GDM1 (cell line): ENCODE measurements at places on chromosomes 1 and 21.

DNA sequence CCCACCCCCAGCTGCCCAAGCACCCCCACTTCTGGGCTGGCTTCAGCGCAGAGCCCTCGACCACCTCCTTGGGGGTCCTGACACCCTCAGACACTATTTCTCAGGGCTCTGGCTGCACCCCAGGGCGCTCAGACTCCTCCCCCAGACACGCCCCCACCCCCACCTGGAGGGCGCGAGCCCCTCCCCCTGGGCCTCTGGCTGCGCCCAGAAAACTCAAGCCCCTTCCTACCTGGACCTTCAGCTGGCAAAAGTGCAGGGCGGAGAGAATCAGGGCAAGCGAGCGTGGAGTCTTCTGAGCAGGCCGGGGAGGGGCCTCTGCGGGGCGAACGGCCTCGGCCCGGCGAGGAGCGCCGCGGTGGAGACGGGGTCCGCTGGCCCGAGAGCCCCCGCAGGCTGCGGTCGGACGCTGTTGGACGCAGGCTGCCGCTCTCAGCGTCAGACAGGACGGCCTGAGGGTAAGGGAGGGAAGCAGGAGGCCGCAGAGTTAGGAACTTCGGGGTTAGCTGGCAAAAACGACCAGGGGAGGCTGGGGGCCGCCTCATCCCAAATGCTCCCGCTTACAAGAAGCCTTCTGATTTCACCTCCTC is 17.4 kb upstream of the NBPF1 start:
- DNase-seq, result no peak

DNA sequence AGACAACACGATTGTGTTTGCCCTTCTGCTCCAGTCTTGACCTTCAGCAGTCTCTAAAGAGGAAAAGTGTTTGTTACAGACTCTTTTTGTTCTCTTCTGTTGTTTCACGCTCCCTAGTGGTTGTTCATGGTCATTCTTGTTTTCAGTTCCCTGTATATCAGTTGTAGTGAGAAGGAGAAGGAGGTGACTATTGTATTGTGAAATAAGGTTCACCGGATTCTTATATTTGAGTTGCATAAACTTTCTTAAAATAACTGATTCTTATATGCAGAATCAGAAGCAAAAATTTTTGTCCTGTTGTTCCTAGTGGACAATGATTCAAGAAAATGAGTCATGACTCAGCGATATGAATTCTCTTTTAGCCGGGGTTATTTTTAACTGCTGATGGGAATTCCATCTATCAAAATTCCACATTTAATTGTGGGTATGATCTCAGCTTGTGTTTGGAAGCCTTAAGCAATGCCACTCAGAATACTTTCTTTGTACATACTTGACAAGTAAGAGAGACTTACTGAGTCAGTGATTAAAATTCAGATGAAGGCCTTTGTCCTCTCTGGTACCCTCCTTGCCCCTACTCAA is 152.2 kb downstream of the CLEC20A start:
- DNase-seq, result no peak

DNA sequence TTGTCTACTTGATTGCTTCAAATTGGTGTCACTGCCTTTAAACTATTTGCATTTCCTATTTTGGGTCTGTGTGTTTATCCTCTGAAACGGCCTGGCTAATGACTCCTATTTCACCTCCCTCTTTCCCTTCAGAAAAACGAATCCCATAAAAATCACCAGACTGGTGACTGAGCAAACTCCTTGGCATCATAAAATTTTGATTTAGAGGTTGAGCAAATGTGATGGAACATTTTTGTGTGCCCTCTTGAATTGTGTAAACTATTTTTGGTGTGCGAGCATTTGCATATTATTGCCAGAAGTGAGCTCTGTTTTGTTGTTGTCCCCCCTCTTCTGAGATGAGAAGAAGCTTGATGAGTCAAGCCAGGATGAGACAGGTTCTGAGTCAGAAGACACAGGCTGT is 316.1 kb downstream of the AJAP1 start:
- DNase-seq, result no peak

GRCh38 chr1:40435471-40435870 is 14.8 kb upstream of the ZFP69B start:
- no peak for DNase-seq

GRCh38 chr1:30488324-30488913 is 235.0 kb downstream of the MATN1 start:
- no peak for DNase-seq

DNA sequence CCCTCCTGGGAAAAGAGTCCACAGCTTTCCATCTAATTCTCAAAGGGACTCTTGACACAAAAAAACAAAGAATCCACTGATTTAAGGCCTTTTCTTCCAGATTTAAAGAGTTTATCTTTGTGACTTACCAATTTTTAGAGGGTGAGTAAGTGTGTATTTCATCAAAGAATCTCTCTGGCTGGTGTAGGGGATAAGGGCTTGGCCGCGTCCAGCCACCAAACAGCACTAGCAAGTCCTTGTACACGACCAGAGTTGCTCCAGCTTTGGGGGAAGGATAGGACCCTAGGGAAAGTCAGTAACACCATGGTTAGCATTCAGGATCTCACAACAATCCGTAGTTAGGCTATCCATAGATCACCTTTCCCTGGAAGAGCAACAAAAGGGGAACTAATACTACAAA is 19.5 kb upstream of the CPLANE2 start:
- DNase-seq, result no peak

GRCh38 chr1:53076721-53077598 is 14.9 kb downstream of the PODN start:
- no peak for DNase-seq

- DNase-seq, result no peak
Measured at GRCh38 chr1:27588256-27589232, 15.4 kb downstream of the AHDC1 start.

DNA sequence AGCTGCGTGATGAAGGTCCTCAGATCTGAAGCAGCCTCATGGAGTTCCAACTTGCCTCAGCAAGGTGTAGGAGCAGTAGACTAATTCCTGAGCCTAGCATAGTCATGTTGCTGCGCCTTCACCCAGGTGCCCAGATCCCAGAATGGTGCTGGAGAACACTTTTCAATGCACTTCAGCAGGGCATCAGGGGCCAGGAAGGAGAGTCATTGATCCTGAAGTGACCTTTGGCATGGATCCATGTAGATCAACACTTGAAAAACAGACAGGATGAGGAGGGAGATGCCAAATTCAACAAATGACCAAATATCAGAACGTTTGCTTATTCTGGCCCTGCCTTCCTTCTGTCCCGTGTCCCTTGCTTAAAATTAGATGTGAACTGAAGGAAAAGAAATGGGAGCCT is 91.9 kb downstream of the LEPR start:
- DNase-seq, result no peak

- peak; percentile 62 for DNase-seq
Measured at GRCh38 chr1:21175324-21175669, 1.4 kb downstream of the EIF4G3 start.

- DNase-seq, result no peak
Measured at GRCh38 chr1:118254001-118254400, 69.0 kb upstream of the SPAG17 start.

DNA sequence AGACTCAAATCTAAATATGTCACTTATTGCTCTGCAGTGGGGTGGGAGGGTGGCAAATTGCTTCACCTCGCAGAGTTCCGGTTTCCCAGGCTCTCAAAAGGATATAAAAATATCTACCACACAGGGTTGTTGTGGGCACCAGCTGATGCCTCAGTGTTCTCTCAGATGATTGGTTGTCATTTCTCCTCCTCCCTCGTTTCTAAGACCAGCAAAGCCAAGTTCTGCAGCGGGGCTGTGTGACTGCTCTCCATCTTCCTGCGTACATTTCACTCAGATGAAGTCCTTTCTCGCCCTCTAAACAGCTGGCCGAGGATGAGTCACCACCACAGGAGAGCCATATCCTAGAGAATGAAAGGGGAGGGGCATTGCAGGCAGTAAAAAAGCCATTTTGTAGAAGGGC is 35.0 kb upstream of the VWA5B1 start:
- DNase-seq, result no peak

DNA sequence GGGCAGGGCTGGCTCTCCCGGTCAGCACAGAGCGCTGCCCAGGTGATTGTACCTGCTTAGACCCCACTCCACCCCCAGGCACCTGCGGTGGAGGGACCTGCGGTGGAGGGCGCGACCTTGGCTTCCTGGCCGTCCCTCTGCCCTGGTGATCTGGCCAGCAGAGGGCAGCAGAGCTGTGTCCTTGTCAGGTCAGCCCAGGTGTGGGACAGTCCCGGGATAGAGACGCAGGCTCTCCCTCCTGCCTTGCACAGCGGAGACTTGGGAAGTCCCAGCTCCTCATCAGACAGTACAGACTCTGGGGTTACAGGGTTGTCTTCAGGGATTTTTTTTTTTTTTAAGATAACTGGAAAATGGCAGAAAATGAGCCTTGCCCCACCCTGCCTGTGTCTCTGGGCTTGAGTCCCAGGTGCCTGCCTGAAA is 10.0 kb downstream of the SLX9 start:
- peak; percentile 13 for DNase-seq

DNA sequence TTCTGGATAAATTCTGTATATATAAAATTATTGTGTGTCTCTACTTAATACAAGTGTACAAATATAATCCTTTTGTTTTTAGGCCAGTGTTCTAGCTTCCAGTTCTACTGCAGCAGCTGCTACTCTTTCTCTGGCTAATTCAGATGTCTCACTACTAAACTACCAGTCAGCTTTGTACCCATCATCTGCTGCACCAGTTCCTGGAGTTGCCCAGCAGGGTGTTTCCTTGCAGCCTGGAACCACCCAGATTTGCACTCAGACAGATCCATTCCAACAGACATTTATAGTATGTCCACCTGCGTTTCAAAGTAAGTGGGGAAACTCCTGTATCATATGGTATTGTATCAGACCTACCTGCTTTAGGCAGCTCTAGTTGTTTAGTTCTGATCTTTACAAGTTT is 21.3 kb upstream of the OLFML3 start:
- no peak for DNase-seq

GRCh38 chr1:83942914-83943313 is 56.0 kb downstream of the TTLL7 start:
- DNase-seq, result no peak

- DNase-seq, result no peak
Measured at GRCh38 chr1:24506691-24507381, 4.2 kb downstream of the RCAN3 start.

GRCh38 chr1:3024588-3024987 is 3.3 kb downstream of the ACTRT2 start:
- DNase-seq, result no peak

DNA sequence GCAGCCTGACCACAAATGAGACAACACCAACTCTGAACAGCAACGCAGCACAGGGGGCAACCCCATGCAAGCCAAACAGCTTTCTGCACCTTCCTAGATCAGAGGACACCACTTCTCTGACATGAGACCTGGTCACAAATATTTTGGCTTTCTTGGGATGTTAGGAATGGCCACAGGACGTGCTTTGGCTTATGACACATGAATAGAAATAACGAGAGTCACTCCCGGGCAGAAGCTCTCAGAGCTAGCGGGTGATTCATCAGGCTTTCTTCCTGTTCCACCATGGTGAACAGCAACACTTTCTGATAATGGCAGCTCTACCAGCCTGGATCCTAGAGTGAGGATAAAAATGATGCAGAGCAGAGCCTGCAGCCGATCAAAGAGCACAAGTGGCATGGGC is 39.4 kb downstream of the PAFAH2 start:
- DNase-seq, result no peak

GRCh38 chr1:9202240-9202870 is 32.2 kb upstream of the H6PD start:
- DNase-seq, result no peak

DNA sequence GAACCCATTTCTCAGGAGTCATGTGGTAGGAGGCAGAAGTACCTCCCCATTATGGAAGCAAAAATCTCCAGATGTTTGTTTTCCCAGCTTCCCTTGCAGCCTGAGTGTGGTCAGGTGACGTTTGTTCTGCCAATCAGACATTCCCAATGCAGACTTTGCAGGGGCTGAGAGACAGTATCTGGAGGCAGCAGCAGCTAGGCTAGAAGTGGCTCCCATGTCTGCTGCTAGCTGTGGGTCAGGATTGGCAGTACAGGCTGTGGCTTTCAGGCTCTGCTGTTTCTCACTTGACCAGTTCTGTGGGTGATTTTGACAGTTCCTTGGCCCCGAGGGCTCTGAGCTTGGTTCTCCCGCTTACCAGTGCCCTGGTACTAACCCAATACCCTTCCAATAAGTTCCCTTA is 58.6 kb upstream of the NBPF3 start:
- DNase-seq, result no peak

- no peak for DNase-seq
Measured at GRCh38 chr1:98402860-98403259, 258.7 kb upstream of the SNX7 start.

DNA sequence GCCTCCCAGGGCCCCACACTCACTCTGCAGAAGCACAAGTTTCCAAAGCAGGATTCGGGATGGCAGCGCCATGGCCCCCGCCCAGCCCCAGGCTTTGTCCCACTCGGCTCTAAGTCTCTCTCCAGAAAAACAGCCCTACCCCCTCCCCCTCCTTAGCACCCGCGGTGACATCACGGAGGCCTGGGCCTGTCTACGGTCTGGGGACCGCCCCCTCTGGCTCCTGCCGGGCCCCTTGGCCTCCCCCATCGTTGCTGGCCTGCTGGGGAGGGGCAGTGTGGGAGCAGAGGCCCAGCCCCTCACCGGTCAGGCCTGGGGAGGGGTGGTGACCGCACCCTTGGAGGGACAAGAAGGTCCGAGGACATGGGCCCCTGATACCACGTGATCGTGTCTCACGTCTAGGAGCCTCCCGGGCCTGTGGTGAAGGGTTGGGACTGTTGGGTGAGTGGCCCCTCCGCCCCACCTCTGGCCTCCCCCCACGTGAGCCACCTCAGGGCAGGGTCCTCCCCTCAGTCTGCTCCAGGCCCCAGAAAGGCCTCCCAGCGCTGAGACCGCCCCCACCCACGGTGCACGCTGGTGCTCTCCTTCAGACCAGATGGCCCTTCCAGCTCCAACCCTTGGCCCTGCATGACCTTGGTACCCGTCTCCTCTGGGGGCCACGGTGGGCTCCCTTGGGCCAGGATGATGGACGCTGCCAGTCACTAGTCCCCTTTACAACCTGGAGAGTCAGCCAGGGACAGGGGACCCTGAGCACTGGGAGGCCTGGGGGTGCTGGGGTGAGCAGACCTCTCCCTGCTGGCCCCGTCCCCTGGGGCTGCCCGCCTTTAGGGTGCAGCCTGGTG is at the start of gene MXRA8:
MXRA8 (minus strand) TSS at position 123 of the 839 bp plus-strand sequence; CDS start at position 72, 51 bp downstream.
- DNase-seq, result no peak

DNA sequence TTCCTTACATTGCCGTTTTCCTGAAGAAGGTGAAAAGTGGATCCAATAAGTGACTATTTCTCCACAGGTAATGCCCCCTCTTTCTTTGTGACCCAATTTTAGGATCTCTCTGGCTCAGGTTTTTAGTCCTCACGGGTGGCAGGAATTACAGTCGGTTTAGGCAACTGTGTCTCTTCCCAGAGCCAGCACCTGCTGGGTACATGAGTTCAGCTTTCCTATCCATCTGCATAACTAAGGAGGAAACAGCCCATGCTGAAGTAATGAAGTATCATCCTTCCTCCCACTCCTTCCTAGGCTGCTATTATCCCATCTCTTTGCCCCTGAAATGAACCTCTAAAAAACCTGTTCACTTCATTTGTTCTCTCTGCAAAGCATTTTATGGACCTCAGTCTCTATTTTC is 544.6 kb downstream of the NEGR1 start:
- DNase-seq, result no peak
